WERI-Rb-1 (cell line): ENCODE measurements at places on chromosomes 7 and 10.

- no peak for DNase-seq
These were observed 20.6 kb upstream of the FKBP9 start for GRCh38 chr7:32936689-32937088.

DNA sequence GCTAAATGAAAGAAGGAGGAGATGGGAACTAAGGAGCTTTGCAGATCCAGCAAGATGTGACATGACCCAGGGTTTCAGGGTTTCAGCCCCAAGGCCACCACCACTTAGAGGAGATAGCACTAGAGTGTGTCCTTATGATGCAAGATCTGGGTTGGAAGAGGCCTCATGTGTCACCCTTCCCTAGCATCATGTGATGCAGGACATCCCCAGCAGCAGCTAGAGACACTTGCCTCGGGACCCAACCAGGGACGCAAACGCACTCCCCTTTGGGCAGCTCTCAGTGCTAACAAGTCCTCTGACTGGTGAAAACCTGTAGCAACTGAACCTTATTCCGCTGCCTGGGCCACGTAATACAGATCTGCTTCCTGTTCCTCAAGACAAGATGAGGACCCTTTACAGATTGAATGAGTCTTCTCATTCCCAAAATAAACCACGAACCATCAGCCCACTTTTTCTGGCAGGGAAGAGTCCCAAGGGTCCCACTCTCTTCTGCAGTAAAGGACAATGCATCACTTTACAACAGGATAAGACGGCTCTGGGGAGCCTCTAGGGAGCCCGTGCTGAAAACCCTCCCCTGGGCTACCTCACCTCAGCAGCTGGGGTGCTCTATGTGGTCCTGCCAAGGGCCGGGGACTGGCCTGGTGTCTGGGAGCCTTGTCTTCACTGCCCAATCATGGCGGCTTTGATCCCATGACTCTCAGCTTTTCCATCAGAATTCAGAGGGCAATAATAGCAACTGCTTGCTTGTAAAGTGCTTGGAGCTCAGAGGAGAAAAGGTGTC, 44.8 kb upstream of the GDF10 start:
- DNase-seq, result no peak

- no peak for DNase-seq
These were observed 19.1 kb downstream of the CEP41 start for GRCh38 chr7:130421684-130422083.

GRCh38 chr7:159119851-159120539, 24.7 kb downstream of the VIPR2 start:
- no peak for DNase-seq

DNA sequence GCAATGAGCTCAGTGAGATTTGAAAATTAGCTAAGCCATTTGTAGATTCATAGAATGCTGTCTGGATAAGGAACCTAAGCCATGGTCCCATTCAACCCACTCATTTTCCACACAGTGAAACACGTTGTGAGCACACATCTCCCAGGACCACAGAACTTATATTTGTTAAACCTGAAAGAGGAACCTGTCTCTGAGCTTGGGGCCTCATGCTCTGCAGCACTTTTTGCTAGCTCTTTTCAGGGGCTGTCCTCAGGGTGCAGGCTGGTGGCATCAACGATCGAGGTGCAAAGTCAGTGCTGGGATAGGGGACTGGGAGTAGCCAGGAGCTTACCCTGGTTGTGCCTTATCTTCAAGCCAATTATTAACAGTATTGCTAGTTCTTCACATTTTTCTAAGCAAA, 11.9 kb downstream of the HECW1 start:
- DNase-seq, result no peak

GRCh38 chr7:2256306-2257045, 14.4 kb downstream of the NUDT1 start:
- no peak for DNase-seq

DNA sequence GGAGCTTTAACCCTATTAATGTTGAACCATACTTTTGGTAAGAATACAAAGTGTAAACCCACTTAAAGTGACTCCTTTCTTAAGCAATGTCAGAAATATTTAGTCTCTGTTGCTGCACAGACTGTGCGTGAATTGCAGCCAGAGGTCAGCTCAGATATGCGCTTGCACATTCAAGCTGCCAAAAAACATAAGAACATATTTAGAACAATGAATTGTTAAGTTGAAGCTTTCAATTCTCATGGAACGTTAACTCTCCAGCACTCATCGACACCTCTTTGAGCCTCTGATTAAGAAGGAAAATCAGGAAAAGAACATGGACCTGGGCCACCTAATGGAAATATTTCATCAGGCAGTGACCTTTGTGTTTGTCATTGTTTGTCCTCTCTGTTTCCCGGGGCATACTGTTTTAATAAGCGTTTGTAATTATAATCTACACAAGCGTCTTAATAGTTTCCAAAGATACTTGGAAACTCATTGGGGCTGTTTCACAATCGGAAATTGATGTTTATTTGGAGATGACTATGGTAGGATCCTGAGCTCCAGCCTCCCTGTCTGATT, 193.0 kb upstream of the CELF2 start:
- DNase-seq, result no peak

- no peak for DNase-seq
These were observed 57.4 kb downstream of the HIBADH start for GRCh38 chr7:27605283-27605682.

GRCh38 chr10:33242931-33243330, 91.5 kb downstream of the NRP1 start:
- no peak for DNase-seq

GRCh38 chr7:5686131-5686530, 95.3 kb downstream of the RNF216 start:
- DNase-seq, result no peak

- DNase-seq, result no peak
These were observed 300.5 kb downstream of the ANKRD7 start for GRCh38 chr7:118525020-118525419.

DNA sequence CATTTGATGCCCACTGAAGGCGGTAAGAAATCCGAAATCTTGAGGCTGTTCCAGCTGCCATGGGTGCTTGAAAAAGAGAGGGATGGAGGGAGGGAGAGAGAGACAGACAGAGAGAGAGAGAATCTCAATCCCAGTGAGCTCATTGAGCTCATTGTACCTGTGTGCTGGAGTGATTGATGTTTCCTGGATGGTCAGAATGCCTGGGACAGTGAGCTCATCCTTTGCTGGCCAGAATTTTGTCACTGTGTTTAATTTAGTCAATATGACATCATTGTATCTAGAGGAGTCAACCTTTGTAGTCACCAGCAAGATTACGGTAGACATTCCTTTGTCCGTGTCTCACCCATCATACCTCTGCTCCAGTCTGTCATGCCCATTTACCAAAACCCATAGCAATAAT, 625.4 kb upstream of the POM121L12 start:
- no peak for DNase-seq

DNA sequence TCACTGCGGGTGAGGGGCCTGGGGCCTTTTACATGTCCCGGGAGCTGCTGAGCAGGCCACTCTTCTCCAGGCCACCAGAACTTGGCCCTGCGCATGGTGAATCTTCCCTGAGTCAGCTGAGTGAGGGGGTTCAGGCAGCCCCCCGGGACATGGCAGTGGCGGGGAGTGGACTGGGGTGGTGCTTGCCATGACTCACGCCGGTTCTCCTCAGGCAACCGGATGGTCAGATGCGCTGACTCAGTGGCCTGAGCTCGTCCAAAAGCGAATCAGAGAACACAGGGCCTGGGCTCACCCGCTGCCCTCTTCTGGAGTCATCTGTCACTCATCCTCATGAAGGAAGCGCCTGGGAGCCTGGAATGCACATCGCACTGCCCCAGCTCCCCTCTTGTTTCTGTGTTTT, 33.5 kb downstream of the HTRA1 start:
- DNase-seq, result no peak

GRCh38 chr7:87870471-87870870, 5.7 kb downstream of the SLC25A40 start:
- DNase-seq, result no peak

GRCh38 chr10:15202639-15203038, 34.1 kb upstream of the NMT2 start:
- DNase-seq, result no peak

DNA sequence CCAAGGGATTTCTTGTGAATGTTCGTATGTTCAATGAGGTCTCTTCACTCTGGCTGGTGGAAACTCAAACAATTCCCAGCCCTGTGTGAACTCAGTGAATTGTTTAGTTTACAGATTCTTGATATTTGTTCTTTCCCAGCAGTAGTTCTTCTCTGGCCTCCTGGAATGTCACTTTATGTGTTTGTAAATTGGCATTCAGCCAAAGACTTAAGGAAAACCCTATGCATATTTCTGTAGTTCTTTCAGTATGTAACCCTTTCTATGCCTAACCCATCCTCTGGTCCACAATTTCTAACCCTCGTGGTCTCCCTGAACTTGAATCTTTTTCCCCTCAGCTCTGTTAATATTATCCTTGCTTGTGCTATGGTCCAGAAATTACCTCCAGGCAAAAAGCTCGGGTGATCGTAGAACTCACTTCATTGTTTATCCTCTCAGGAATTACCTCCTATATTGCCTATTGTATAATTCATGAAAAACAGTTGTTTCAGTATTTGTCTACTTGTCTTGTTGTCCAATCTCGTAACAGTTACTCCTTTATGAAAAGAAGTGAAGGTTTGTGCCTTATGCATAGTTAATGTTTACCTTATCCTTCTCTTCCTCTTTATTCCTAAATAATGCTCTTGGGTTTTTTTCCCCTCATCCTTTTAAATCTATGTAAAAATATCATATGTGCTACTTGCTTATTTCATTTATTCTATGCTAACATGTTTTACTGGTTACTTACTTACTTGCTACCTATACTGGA, 23.7 kb upstream of the AGR3 start:
- DNase-seq, result no peak

- DNase-seq, result no peak
These were observed 165.7 kb downstream of the SEMA3D start for GRCh38 chr7:85021101-85021704.

- DNase-seq, result no peak
These were observed 33.9 kb downstream of the LRRC4 start for GRCh38 chr7:127997226-127997922.

- DNase-seq, result no peak
These were observed 56.2 kb upstream of the ABLIM1 start for GRCh38 chr10:114714281-114714741.

DNA sequence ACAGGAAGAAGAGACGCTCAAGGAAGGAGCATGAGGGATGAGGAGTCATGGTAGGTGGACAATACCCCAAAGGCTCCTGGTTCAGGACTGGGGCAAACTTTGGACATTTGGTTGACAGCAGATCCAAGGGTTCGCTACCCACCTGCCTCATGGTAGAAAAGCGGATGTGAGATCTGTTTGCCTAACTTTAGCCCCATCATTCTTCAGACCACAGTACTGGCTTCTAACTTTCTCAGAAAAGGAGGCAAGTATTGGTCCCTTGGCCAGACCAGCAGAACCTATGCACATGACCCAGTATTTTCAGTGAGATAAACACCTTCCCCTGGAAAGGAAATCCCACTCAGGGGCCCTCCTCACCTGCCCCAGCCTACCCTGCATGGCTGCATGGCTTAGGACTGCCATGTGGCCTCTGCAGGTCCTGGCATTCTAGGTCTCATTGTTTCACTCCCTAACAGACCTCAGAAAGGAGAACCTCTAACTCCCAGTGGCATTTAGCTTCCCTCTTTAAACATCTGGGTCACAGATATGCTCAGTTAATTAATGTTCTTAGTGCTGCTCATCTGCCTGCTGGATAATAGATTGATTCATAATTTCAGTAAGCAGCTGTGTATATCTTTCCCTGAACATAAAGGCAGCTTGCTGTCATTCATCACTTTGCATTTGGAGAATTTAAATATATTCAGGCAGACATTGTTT, 574.1 kb downstream of the GALNT17 start:
- no peak for DNase-seq

DNA sequence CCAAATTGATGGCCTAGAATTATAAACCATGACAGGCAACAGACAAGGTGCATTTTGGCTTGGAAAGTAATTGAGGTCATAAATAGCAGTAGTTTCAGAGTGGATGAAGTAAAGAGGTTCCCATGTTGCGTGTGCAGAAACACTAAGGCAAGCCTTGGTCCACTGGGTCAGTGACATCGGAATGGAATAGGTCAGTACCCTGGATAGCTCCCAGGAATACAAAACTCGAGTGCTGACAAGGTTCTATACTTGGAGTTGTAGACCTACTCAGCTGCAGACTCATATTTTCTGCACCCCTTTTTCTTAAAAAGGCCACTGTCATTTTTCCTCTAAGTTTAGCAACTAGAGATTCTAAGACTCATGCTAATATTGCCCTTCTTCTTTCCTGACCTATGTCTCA, 132.8 kb downstream of the DYNC1I1 start:
- DNase-seq, result no peak

- DNase-seq, result no peak
These were observed 8.8 kb upstream of the GRB10 start for GRCh38 chr7:50791363-50791937.

DNA sequence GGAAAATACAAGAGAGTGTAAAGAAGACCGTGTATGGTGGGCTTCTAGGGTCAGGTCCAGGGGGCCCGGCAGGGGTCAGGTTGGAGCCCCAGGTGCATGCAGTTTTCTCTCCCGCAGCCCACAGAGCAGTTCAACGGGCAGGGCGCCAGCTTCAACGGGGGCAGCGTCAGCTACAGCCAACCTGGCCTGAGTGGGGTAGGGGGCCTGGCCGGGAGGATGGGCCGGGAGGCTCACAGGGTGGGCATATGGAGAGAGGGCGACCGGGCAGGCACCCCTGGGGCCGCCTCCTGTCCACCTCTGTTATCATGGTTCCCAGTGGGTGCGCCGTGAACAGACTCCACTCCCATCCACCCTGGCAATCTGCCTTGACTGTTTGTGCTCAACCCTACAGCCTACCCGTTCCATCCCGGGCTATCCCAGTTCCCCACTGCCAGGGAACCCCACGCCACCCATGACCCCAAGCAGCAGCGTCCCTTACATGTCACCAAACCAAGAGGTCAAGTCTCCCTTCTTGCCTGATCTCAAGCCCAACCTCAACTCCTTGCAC, 11.5 kb downstream of the ZMIZ2 start:
- DNase-seq, result no peak

- no peak for DNase-seq
These were observed 276.6 kb upstream of the GHITM start for GRCh38 chr10:83862723-83863122.

DNA sequence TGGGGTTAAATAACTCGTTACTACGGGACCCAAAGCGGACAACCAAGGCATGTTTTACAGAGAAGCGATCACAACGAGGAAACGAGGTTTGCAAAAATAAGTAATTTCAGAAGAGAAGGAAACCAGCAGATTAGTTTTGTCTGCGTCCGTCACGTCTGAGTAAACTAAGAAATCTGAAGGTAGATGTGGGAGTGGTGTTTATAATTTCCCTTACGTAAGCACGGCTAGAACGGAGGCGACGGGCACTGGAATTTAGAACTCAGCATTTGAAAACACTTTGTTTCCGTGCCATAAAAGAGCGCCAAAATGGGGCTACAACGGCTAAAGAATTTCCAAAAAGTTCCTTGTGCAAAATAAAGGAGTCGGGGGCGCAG, 718 bp upstream of the UMAD1 start:
- no peak for DNase-seq

GRCh38 chr7:87886875-87887274, 10.6 kb downstream of the DBF4 start:
- DNase-seq, result no peak
